Stromal cell of bone marrow (primary cell): ENCODE measurements at places on chromosomes 13 and 19.

GRCh38 chr13:26016189-26016588 lies 35.6 kb downstream of the SHISA2 start:
- no peak for DNase-seq

- DNase-seq = no peak
Measured at GRCh38 chr19:7955696-7956095, 12.2 kb upstream of the TIMM44 start.

- DNase-seq = no peak
Measured at GRCh38 chr13:100951016-100951415, 276.4 kb upstream of the TMTC4 start.

DNA sequence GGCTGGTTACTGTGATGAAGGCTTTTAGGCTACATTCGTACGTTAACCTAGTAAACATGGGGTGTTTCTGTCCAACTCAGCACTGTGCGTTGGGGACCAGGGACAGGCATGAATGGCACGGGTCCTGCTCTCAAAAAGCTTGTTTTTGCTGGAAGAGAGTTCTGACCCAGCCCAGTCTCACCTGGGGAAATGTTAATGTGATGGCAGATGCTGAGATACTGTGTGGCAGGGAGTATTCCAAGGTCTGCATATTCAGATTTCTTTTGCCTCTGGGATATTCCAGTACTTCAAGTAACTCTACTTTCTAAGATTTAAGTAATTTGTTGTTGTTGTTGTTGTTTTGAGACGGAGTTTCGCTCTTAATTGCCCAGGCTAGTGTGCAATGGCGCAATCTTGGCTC lies 13.7 kb downstream of the CUL4A start:
- DNase-seq = no peak

DNA sequence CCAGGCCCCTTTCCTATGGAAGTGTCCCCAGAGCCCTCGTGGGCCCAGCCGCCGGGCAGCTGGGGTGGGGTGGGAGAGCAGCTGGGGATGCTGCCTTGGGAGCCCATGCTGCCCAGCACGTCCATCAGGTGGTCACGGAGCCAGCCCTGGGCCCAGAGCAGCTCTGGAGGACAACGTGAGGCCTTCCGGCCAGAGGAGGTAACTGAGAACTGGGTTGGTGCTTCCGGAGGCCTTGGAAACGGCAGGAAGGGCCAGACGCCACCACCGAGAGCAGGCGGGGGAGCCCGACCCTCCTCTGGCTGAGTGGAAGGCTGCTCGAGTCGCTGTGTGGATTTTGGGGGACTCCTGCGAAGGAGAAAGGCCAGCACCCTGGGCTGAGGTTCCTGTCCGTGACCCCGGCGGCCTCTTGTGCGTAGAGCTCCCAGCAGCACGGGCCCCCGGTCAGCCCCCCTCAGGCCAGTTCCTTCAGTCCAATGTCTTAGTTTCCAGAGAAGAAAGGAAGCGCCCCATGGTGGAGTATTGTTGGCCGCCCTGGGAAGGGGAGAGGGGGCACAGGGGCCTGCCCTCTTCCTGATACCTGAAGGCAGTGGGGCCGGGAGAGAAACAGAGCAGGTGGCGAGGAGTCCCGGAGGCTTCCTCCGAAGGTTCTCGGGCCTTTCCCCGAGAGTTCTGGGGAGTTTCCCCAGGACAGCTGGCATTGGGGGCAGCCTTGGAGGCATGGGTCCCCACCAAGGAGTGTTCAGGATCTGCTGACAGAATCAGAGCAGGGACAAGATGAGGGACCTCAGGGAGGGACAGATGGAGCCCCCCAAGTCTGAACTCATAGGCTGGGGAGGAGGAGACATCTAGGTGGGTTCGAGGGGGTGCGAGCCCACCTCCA lies 68.8 kb downstream of the MLLT1 start:
- no peak for DNase-seq

DNA sequence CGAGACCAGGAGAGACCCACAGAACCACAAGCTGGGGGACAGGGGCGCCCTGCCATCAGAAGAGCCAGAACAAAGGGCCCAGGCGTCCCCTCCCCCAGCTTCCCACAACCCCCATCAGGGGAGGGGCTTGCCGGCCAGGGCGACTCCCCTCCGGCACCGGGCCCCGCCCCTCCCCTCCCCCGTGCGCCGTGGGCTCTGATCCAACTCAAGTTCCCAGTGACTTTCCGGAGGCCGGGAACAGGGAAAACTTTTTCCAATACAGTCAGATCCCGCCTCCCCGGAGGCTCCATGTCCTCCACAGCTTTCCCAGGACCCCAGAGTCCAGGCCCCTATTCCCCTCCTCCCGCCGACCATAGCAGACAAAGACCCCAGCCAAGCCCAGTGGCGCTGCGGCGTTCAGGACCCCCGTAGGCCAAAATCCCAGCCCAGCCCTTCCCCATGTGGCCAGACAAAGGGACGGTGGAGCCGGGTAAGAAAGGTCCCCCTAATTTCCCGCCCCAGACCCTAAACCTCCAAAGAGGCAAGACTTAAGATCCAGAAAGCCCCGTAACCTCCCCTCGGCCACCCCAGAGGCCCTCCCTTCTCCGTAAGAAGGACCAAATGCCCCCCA lies 673 bp downstream of the TEAD2 start:
- DNase-seq = peak; percentile 60

GRCh38 chr13:29379281-29379680 lies 216.2 kb downstream of the SLC7A1 start:
- no peak for DNase-seq

DNA sequence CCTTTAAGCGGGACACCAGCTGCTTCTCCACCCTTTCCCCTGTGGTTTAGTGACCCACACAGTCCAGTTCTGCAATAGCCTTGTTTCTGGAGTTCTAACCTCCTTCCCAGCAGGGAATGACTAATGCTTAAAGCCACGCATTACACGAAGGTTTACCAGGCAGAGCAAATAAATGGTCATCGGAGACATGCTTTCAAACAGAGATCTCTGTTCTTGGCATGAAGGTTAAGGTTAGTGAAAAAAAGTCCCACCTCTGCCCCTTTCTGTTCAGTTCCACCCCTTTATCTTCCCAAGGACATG lies 25.3 kb upstream of the MEDAG start:
- peak; percentile 95 for DNase-seq

- no peak for DNase-seq
Measured at GRCh38 chr13:46315491-46316075, 71.5 kb downstream of the RUBCNL start.
